ENCODE measurements at places on chromosomes 6 and 20.

- DNase-seq = no peak
Measured at GRCh38 chr6:121730616-121731015, 295.2 kb downstream of the GJA1 start.

DNA sequence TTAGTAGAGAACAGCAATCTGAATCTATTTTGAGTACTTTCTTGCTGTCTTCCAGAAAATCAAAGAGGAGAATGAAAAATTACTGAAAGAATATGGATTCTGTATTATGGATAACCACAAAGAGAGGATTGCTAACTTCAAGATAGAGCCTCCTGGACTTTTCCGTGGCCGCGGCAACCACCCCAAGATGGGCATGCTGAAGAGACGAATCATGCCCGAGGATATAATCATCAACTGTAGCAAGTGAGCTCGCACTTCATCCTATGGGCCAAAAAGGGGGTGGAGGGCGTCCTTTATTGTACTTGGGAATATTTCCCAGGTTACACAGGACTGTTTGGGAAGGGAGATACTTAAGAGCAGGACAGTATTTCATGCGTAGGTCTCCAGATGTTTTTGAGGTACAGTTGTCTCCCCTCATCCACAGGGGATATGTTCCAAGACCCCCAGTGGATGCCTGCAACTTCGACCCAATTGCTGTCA, 37.3 kb upstream of the PLCG1 start:
- no peak for DNase-seq

DNA sequence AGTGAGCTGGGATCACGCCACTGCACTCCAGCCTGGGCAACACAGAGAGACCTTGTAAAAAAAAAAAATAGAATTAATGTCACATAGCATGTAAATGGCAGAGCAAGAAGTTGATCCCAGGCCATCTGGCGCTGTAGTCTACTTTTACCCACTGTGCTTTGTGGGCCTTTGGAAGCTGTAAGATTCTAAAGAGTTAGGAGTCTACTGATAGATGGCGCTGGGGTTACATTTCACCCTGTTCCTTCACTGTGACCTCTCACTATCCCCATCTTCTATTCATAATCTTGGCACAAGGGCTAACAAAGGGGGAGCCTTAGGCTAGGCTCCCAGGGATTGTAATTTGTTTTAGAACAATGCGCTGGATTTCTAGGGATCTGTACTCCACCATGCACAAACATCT, 24.4 kb downstream of the SIRPD start:
- DNase-seq = no peak

DNA sequence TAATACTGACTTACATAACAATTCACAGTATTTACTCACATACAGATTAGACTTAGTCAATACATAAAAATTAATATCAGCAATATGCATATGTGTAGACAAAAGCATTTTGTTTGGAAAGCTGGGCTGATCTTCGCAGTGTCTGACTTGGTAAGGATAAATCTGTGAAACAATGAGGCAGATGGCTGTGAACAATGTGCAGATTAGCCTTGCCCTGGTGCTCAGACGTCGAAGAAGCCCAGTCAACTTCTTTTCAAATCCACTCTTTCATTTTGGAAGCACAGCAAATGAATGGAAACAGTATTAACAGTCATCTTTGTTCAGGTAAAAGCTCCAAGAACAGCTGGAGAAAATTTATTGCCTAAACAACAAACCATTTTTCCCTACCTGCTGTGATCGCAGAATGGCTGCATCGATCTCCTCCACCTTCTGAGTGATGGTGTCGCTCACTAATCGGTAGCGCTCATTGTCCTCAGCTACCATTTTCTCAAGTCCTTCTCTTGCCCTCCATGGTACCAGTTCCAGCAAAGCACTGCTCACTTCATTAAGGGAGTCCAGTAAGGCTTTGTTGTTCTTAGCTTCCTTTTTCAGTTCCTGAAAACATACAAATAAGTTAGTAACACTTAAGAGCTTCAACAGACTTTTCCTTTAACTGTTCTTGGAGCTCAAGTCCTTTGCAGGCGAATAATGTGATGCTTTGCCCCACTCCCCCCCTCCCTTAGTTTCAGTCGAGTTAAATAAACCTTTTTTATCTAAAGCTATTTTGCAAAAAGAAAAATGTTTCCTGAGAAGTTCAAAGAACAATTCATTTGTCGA, 116.5 kb downstream of the DST start:
- no peak for DNase-seq

DNA sequence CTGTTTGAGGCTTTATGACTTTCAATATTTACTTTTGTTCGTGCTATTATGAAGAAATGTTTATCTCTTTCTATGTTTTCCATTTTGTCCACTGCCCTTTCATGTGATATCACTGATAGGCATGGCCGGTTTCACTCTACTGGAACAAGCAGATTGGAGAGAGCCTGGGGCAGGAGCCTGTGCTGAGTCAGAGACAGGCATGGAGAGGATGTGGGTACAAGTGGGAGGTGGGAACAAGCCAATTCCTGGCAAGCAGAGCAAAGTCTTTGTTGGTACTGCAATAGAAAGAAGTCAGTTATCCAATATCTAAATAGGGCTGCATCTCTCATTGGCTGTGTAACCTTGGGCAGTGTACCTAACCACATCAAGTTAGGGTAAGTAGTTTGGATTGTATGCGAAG, 545.6 kb upstream of the MAP3K7 start:
- no peak for DNase-seq

- DNase-seq = no peak
Measured at GRCh38 chr6:110201151-110201884, 21.1 kb downstream of the CDC40 start.

DNA sequence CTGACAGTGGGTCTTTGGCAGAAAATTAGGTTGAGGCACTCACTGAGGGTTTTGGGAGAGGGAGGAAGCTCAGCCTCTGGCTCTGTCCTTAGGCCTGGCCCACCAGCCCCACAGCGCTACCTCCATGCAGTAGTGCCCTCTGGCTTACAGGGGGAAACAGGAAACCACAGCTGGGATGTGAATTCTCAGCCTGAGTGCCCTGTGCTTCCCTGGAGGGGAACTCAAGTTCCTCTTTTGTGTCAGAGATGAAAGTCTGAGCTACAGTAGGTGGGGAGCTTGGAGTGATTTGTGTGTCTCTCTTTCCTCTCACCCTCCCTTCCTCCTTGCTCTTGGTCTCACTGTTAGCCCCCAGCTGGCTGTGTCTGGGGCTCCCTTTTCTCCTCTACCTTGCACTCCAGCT, 48.2 kb upstream of the BLCAP start:
- no peak for DNase-seq

GRCh38 chr6:133337308-133337707, 96.2 kb downstream of the EYA4 start:
- no peak for DNase-seq

GRCh38 chr6:119628691-119629594, 279.4 kb upstream of the MAN1A1 start:
- no peak for DNase-seq

DNA sequence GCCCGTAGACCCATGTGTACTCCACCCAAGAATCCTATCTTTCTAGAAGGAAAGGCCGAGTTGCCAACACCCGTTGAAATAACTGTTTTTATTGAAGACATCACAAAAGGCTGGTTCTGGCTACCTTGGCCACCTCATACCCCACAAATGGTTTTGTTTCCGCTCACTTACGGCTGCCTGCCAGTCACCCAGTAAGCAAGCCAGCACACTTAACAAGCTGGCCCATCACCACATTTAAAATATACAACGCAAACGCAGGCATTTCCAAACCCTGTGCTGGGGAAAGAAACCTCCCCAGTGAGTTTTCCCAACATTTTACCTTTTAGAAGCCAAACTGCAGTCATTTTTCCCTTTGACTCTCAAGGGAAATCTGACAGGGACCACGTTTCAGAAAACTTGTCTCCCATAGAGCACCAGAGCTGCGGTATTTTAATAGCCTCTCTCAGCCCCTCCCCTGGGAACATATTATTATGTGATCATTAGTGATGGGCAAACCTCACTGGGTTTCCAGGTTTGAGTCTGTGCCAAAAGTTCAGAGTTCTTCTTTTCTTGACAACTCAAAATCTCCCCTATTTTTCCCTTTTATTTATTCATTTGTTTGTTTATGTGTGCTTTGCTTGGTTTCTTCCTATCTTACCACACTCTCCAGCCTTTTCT, 36.7 kb upstream of the BMP2 start:
- DNase-seq = no peak
